ENCODE measurements at places on chromosomes 12 and 14.
A peak's percentile ranks its signal among the peaks of the same experiment; 100 is the strongest.

DNA sequence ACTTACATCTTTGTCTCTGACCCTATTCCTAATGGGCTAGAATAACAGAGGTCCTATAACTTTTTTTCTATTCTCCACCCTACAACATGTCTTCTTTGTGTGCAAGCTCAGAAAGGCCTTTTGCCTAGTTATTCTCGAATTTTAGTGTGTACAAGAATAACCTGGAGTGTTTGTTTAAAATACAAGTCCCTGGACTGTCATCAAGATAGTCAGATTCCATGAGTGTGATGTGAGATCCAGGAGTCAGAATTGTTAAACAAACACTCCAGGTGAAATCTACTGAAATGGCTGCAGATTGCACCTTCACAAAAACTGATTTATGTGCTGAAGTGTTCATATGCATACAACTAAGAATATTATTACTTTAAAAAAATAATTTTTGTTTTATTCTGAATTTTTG lies 114.4 kb upstream of the DIO2 start:
- no peak for DNase-seq

DNA sequence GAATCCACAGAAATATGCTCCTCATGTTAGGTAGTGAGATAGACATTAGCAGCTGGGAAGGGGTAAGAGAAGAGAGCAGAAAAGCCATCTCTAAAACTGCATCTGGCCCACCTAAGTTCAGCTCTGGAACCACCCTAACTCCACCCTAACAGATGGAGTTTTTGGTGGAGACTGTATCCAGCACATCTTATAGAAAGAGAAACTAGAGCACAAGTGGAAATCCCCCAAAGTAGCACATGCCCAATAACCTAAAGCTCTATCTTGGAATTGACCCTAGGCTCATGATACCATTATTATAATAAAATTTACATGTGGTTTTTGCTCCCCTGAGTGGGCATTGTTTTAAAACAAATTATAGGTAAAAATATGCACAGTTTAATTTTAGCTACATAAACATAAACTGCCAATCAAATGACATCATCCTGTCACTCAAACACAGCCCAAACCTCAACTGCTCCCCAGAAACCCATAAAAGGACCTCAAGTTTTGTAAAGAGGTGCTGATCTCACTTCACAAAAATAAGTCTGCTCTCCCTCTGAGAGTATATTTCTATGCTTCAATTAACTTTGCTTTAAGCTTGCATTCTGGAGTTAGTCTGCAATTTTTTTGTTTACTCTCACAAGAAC lies 206.4 kb downstream of the PIK3C2G start:
- DNase-seq: no peak

- no peak for DNase-seq
These were observed 767.7 kb downstream of the LRFN5 start for GRCh38 chr14:42374332-42374731.

- DNase-seq: peak; percentile 8
These were observed 2.0 kb downstream of the EEA1 start for GRCh38 chr12:92927055-92927435.

GRCh38 chr12:124597041-124597440 lies 29.6 kb upstream of the NCOR2 start:
- DNase-seq: no peak

DNA sequence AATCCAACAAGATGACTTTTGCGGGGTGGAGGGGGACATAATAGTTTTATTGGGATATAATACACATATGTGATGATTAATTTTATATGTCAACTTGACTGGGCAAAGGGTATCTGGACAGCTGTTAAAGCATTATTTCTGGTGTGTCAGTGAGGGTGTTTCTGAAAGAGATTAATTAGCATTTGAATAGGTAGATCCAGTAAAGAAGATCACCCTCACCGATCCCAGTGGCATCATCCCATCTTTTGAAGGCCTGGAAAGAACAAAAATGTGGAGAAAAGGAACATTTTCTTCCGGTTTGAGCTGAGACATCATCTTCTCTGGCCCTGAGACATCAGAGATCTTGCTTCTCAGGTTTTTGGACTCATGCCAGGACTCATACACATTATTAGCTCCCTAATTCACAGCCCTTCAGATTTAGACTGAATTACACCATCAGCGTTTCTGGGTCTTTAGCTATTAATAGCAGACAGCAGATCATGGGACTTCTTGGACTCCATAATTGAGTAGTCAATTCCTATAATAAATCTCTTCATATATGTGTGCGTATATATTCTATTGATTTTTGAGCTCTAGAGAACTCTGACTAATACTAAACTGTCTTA lies 283.6 kb downstream of the PCNX1 start:
- no peak for DNase-seq

- no peak for DNase-seq
These were observed 99.9 kb downstream of the FOXN3 start for GRCh38 chr14:89317051-89317691.

Data from erythroblast (primary cell).